ENCODE measurements at places on chromosomes 6 and 20.

DNA sequence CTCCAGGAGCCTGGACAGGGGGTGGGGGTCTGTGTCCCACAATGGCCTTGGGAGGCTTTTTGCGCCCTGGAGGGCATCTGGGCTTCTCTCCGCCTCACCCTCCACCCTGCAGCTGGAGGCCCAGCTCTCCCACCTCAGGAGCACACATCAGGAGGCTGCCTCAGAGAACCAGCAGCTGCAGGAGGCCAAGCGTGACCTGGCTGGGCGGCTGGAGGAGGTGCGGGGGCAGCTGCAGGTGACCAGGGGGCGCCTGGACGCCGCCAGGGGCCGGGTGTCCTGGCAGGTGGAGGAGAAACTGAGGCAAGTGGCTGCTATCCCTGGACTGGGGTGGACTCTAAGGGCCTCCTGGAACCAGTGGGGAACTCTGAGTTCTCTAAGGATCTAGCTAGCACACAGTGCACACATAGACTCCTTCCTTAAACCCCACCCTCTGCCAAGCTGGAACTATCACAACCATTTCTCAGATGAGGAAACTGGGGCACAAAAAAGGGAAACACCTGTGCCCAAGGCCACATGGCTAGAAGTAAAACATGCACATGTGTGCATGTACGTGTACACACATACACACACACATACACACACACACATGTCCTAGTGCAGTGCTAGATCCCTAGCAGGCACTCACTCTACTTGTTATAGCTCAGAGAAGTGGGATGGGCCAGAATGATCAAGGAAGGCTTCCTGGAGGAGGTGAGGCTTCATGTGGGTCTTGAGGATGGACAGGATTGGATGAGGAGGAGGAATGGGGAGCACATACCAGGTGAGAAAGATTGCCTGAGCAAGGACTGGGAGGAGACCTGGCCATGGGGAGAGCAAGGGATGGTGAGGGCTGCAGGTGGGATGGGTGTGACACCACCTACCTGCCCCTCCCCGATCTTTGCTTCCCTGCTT lies 22.9 kb downstream of the RAB44 start:
- no peak for DNase-seq

DNA sequence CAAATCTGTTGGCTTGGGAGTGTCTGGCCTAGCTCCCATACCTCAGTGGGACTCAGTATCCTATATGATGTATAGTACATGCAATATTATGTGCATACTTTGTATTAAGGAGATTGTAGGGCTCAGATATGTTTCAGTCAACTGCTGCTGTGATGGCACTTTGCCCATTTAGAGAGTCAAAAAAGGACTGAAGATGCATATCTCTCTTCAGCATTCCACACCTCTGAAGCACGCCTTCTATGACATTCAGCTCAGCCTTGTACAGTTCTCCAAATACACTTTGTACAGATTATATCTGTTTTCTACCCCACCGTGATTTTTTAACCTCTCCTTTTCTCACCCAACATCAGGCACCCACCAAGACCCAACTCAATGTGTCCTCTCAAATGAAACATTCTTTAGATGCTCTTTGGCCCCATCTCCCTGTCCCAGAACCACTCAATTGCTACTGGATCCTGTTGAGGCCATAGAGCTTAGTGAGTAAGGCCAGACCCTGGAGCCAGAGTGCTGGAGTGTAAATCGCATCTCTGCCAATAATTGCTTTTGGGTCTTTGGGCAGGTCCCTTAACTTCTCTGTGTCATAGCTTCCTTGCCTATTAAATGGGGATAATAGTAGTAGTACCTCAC lies 15.6 kb downstream of the ENPP1 start:
- DNase-seq = peak; percentile 63

DNA sequence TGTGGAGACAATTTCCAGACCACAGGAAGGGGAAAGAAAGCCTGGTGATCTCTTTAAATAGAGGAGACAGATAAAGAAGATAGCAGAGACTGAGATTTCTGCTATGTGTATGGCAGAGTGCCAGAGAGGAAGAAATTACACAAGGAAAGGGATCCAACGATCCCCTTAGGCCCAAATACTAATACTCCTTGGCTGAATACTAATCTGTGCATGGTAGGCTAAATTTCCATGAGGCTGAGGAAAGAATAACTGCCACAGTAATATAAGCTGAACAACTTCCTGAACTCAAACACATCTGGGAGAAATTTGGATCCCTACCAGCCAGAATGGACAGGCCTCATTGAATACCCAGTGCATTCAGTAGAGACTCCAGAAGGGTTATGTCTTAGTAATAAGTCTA lies 83.3 kb upstream of the TNFAIP3 start:
- DNase-seq = no peak

DNA sequence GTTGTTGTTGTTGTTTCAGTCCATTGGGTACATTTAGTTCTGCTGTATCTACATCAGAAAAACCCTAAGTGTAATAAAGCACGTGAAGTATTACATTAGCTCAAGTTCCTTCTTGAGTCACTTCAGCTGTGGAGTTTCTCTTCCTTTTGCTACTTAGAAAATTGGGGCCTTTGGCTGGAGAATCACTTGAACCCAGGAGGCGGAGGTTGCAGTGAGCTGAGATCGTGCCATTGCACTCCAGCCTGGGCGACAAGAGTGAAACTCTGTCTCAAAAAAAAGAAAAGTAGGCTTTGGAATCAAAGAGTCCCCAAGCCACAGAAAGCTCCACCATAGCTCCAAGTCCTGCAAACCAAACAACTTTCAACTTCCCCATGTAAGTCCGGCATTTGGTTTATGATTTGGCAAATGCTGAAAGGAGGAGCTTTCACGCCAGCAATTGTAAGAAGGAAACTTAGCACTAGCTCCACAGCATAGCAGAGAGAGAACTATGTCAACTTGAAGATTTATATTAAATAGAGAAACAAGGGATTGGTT lies 56.5 kb upstream of the RNF144B start:
- no peak for DNase-seq

DNA sequence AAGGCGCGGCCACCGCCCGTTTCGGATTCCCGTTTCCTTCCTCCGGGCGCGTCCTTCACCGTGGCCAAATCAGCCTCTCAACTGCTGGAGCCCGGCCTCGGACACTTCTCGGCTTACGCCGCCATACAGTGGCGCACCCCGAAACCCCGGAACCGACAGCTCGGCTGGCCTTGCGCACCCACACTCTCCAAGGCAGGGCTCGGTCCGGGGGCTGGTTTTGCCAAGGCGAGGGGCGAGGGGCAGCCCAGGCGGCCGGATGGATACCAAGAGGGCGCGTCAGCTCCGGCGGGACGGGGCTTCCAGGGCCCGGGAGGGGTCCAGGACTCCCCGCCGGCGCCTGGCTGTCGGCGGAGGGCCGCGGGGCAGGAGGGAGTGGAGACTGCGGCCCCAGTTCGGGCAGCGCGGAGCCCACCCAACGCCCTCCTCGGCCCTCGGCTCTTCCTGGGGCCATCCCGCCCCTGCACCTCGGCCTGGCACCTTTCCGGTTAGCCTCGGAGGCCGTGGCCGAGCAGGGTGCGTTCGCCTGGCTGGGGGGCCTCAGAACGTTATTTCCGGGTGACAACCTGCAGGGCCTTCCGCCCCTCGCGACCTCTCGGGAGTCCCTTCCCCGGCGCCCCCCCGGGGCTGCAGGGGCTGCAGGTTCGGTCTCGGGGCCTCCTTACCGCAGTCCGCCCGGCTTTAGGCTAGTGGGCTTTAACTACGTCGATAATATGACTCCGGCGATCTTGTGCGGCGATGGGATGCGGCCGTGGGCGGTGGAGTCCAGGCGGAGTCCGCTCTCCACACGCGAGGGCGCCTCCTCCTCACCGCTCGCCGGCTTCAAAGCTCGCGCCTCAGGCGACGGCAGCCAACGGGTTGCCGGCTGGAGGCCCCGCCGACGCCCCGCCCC lies 697 bp upstream of the CEP43 start:
- DNase-seq = no peak
